ENCODE measurements at places on chromosomes 2 and 18.

- DNase-seq: no peak
Measured at GRCh38 chr18:55034742-55035141, 75.5 kb upstream of the CCDC68 start.

- no peak for DNase-seq
Measured at GRCh38 chr2:18799397-18799796, 210.0 kb upstream of the NT5C1B start.

GRCh38 chr2:65169760-65170136 lies 39.8 kb upstream of the RAB1A start:
- DNase-seq: no peak

DNA sequence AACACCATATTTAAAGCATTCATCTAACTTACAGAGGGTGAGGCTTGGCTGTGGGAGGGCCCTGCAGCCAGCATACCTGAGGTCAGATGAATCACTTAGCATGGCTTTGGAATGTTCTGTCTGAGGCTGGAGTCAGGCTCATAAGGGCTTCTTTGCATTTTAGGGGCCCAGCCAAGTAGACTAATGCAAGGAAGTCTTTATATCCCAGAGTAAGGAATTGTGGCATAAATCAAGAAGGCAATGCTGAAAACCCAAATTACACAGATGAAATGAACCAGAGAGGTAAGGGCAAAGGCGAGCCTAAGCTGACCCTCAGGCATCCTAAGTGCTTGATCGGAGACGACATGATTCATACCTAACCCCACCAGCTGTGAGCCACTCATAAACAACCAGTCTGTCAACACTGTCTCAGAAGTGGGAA lies 383.6 kb downstream of the DCC start:
- no peak for DNase-seq

DNA sequence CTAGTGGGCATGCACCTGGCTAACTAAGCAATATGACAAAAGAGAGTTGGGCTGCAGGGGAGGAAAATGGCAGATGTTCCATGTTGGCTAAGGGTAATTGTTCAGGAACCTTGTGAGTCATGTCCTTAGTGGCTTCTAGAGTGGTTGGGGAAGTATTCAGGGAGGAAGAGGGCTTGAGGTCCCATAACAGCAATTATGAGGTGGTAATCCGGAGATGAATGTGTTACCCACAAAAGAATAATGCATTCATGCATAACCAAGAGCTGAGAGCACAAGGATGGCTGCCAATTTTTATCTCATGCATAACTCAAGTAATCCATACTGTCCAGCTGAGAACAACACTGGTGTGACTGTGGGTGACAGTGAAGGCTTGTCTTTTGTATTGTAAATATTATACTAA lies 42.9 kb downstream of the TMEFF2 start:
- no peak for DNase-seq

DNA sequence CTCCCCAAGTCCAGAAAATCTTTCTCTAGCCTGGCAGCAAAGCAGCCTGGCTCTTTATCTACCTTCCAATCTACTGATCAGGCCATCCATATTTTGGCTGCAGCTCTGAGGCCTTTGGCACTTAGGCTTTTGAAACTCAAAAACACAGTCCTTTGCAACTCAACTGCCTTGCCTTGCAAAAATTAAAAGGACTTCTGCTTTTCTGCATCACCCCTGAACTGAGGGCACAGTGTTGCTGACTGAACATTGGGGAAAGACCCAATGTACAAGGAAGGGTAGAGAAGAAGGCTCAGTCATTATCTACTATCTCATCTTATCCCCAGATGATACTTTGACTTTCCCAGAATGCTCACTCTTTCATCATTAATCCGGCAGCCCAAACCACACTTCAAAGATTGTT lies 625.5 kb downstream of the ARHGAP15 start:
- no peak for DNase-seq

- DNase-seq: no peak
Measured at GRCh38 chr2:88831071-88831791, 139.8 kb downstream of the RPIA start.

DNA sequence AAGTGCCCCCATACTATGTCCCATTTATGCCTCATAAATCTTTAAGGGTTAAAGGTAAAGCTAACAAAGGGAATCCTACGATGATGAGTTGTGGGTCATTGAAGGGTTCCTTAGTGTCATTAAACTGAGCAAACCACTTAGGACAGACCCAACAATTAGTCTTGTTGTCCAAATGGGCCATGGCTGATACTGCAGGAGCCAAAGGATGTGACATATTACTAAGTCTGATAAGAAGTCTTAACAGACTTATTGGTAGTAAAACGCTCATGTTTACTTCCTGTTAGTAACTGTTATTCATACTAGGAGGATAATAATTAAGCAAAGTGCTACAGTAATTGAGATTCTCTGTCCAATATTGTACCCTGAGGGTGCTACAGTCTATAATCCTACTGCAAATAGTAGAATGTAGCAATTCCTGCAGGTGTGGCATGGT lies 96.8 kb downstream of the PTPN4 start:
- no peak for DNase-seq

- no peak for DNase-seq
Measured at GRCh38 chr18:22152093-22152492, 17.3 kb upstream of the GATA6 start.

DNA sequence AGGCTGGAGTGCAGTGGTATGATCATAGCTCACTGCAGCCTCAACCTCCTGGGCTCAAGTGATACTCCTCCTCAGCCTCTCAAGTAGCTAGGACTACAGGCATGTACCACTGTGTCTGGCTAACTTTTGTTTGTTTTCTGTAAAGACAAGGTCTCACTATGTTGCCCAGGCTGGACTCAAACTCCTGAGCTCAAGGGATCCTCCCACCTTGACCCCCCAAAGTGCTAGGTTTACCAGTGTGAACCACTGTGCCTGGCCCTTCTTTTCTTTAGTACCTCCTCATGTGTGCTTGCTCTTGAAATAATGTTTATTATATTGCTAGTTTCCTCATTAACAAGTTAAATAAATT lies 19.0 kb upstream of the COBLL1 start:
- no peak for DNase-seq

GRCh38 chr18:49006641-49007454 lies 56.1 kb upstream of the SMAD7 start:
- no peak for DNase-seq

DNA sequence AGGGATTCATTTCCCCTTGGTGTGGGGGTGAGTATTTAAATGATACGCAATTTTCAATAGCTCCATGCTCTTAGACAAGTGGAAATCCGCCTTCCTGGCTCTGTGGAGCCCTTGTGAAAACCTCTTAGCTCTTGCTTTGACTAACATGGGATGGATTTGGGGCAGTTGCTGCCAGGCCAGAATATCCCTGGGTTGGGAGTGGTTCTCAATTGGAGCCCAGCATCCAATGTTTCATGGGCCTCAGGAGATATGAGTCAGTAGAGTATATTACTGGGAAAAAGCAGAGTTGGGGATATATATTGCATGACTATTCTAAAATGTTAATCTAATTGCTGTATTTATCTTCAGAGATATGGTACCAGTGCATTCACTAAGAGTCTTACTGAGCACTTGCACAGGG lies 104.4 kb upstream of the IL1R2 start:
- DNase-seq: no peak

DNA sequence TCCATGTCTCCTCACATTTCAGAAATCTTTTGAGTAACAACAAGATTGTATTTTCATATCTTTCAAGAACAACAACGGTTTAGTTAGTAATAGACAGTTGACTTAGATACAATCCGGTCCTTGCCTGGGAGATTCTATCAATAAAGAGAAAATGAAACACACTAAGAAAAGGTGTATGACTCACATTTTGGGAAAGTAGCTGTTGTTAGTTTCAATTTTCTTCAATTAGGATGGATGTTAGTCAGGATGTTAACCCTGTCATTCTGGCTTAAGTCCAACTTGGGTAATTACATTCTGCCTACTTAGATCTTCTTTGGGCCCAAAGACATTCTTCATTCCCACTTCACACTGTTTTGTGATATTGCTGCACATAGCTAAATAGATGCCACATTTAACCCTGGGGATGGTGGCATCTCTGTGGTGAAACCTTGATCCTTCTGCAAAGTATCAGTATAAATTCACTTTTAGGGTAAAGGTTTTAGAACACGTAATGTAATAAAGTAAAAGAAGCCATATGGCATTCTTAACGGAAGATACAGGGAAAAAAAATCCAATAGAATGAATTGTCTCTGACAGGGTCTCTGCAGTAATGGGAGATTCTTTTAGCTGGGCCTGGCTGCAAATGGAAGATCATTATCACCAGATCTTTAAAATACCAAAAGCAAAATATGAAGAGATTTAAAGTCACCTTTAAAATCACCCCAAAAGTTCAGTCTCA lies 365.5 kb downstream of the FIGN start:
- DNase-seq: no peak

DNA sequence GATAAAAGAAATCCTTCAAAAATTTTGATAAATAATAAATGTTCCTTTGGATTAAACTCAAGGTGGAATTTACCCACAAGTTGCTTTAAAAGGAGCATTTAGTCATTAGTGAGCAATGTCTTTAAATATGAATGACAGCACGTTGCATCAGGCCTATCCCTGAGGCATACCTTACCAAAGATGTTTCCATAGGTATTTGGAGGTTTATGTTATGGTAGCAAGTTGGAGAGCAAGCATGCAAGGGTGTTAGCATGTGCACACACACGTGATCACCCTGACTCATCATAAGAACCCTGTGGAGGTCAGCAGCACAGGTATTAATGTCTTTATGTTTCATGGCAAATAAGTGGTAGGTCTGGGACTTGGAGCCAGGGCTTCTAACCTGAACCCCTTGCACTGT lies 159.9 kb downstream of the ACTR3 start:
- no peak for DNase-seq

- DNase-seq: no peak
Measured at GRCh38 chr2:182165202-182165601, 179.5 kb downstream of the PPP1R1C start.

DNA sequence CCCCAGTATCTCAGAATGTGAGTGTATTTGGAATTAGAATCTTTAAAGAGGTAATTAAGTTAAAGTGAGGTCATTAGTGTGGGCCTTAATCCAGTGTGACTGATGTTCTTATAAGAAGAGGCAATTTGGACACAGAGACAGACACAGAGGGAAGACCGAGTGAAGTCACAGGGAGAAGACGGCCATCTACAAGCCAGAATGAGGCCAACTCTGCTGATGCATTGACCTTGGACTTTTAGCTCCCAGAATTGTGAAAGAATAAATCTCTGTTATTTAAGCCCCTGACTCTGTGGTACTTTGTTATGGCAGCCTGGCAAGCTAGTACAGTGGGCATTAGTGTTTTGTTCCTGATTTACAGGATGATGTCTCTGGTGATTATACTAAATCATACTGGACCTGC lies 64.6 kb downstream of the LTBP1 start:
- no peak for DNase-seq

DNA sequence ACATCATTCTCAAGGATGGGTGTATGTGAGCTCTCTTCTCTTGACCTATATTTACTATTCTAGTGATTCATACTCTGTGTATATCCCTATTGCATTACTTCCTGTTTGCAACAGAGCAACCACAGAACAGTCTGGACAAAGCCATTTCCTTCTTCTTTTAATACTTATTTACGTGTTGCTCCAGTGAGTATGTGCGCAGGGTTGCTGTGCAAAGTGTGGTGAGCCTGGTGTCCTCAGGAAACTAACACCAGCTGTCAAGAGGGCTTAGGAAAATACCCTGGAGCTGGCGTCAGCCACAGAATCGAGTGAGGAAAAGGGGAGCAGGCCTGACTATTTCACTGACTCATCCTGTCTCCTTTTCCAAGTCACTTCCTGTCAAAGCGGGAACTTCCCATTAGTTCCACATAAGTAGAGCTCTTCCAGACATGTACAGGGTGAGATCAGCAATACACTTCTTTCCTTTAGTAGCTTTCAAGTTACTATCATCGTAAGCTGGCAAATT lies 214.1 kb upstream of the COPS8 start:
- peak; percentile 63 for DNase-seq

GRCh38 chr18:57772387-57772799 lies 30.7 kb downstream of the ATP8B1 start:
- no peak for DNase-seq

- DNase-seq: no peak
Measured at GRCh38 chr2:65049010-65049639, 7.1 kb upstream of the CEP68 start.

- no peak for DNase-seq
Measured at GRCh38 chr18:13184396-13184795, 34.2 kb upstream of the LDLRAD4 start.

- DNase-seq: no peak
Measured at GRCh38 chr2:197263077-197263476, 47.5 kb downstream of the ANKRD44 start.

GRCh38 chr2:67851956-67852824 lies 210.6 kb downstream of the C1D start:
- no peak for DNase-seq

DNA sequence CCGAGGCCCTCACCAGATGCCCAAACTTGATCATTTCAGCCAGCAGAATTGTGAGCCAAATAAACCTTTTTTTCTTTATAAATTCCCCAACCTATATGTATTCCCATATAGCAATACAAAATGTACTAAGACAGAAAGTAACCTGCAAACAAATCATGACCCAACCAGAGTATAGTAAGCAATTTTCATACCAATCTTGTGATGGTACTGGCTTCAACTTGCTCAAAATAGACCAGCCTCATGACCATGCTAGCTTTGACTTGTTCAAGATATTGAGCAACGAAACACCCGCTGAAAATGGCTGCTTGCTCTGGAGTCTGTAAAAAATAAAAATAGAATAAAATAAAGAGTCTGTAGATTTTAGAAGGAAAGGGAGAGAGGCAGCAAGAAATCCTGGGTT lies 97.6 kb downstream of the C1D start:
- DNase-seq: no peak

GRCh38 chr2:95310651-95311050 lies 13.5 kb downstream of the KCNIP3 start:
- no peak for DNase-seq

DNA sequence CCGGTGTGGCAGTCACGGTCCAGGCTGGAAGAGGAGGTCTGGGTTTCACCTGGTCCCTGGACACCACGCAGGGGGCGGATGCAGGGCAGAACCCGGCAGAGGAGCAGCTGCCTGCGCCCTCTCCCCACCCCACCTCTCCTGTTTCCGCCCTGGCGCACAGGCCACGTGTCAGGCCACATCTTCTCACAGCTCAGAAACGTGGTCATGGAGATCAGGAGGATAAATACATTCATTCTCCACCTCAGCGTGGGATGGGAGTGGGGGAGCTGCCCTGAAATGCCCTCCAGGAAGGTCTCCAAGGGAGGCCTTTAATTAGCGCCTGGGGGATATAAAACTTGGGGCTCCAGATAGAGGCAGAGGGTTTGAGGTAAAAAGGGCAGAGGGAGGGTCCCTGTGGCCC lies 142.0 kb downstream of the KCTD1 start:
- DNase-seq: no peak

- DNase-seq: peak; percentile 36
Measured at GRCh38 chr2:160582490-160583145, 89.0 kb upstream of the RBMS1 start.

- DNase-seq: peak; percentile 85
Measured at GRCh38 chr2:108412995-108413710, 35.4 kb downstream of the SULT1C4 start.

- no peak for DNase-seq
Measured at GRCh38 chr2:12070581-12070980, 324.1 kb downstream of the LPIN1 start.

- DNase-seq: no peak
Measured at GRCh38 chr2:105215586-105216192, 25.9 kb upstream of the GPR45 start.
